Ovary (tissue), 10 donors: ENCODE measurements at places on chromosomes 6 and 20.

DNA sequence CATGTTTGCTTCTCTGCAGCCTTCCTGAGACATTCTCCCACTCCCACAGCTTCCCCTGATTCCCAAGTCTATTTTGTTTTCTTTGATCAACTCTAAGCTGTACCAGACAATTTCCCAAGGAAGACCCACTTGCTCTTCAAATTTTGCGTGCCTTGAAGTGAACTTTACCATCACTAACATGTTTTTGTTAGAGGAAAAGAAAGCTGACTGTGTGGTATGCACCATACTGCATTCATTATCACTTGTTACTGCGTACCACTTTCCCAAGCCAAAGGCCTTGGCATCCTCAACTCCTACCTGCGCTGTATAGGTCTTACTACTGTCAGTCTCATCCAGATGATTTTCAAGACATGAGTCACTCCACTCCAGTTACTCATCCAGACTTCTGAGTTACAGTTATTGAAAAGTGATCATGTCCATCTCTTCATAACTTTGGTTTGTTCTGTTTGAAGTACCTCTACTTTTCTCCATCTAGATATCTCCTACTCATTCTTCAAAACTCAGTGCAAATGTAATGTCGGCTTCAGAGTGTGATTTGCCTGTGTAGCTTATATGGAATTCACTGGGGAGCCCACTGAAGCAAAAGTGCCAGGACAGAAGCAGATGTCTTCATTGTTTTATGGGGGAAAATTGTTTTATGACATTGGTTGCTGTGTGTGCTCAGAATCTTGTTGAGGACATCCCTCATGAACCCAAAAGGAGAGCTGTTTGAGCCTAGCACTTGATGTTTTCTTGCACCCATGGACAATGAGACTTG lies 5.2 kb downstream of the RPS12 start:
- DNase-seq = no peak

DNA sequence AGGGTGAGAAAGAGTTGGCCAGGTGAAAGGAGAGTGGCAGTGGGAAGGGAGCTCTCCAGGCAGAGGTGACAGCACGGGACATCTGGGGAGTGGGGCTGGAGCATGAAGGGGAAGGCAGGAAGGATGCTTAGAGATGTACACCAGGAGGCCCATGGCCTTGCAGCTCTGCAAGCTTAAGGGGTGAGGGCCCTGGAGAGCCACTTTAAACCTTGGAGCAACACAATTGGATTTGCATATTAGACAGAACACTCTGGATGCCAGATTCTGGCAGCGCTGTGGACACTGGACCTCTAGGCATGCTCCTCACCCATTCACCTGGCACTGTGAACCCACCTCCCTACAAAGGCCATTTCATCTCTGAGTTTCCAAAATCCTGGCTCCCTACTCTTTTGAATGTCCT lies 3.7 kb upstream of the CD40 start:
- no peak for DNase-seq

GRCh38 chr6:3442431-3443220 lies 14.2 kb downstream of the SLC22A23 start:
- DNase-seq = no peak

DNA sequence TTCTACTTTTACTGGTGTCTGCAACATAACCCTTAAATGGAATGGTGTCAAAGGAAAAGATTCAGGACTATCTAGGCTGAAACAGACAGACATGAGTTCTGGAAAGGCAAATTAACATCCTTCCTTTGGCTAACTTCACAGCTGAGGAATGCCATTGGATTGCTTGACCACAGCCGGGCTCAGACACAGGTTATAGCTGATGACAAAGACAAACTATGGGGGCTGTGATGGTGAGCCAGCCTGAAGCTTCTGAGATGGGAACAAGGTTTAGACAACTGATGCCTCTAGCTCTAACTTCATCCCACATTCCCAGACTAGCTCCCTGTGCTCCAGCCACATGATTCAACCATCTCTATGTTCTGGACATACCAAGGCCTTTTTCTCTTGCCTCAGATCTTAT lies 15.3 kb downstream of the POLR1C start:
- DNase-seq = no peak

GRCh38 chr6:94041945-94042709 lies 622.8 kb upstream of the EPHA7 start:
- no peak for DNase-seq

DNA sequence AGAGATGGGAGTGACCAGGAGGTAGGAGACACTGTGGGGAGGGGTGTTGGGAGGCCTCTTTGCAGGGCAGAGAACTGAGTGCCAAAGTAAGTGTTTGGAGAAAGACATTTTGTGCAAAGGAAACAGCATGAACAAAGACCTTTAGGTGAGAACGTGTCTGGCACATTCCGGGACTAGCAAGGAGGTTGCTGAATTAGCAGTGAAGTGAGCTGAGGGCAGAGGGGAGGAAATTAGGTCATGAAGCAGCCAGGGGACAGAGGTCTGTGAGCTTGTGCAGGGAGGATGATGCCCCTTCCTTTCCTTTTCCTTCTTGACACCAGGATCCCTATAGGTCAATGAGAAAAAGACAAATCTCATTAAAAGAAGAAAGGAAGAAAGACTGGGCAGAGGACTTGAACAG lies 21.4 kb upstream of the AHCY start:
- DNase-seq = no peak

DNA sequence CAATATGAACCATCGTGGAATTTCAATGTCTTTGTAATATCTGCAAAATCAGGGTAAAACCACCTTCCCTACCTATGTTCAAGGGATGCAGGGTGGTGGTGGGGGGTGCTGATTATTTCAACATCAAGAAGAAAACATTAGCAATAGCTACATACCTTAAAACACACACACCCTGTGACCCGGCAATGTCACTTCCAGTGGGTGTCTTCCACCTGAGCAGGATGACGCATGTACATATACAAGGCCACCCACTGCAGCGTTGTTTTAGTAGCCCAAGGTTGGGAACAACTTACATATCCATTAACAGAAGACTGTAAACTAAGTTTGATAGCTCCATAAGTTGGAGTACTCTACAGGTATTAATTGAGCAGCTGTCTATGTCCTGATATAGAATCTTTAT lies 62.6 kb upstream of the SIRPG start:
- no peak for DNase-seq

DNA sequence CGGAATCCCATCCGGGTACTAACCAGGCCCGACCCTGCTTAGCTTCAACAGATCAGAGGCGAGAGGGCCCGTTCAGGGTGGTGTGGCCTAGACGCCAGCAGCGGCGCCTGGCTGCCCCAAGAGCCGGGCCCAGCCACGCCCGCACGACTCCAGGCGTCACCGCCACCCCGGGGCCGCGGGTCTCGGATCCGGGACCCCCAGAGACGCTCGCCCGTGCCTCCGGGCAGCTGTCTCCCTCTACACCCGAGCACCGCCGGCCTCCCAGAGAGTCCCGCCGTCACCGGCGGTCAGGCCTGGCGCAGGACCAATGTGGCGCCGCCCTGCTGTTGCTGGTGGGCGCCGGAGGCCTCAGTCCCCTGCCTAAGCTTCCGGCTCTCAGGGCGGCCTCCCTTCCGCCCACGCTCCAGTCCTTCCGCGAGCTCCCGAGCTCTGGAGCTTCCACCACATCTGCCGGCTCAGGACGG lies 441.2 kb upstream of the DEFB115 start:
- DNase-seq = no peak

- no peak for DNase-seq
Observed at GRCh38 chr20:3262566-3262965, 23.6 kb upstream of the SLC4A11 start.

DNA sequence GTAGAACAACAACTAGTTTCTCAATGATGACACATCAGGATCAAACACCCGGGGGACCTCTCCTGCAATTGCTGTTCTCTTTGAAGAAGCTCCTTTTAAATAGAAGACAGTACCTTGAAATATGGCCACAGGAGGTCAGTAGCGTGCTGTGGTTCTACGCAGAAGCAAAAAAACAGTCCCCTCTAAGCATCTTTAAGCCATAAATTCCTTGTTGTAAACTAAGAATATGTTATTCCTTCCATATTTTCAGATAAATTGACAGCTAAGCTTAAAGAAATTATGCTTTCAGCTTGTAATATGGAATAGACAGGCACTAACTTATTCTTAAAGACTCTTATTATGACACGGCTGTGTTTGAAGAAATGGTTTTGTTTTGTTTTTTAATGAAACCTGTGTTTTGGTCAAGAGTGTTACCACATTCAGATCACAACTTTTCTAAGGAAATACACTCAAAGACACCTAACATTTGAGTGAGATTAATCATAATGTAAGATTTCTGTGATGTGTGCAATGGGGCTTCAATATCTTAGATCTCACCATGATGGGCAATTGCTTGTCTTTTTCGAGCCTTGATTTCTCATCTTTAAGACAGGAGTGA lies 49.7 kb upstream of the IL20RA start:
- DNase-seq = peak; percentile 38

GRCh38 chr20:298776-299391 lies 1.5 kb downstream of the ZCCHC3 start:
- no peak for DNase-seq

DNA sequence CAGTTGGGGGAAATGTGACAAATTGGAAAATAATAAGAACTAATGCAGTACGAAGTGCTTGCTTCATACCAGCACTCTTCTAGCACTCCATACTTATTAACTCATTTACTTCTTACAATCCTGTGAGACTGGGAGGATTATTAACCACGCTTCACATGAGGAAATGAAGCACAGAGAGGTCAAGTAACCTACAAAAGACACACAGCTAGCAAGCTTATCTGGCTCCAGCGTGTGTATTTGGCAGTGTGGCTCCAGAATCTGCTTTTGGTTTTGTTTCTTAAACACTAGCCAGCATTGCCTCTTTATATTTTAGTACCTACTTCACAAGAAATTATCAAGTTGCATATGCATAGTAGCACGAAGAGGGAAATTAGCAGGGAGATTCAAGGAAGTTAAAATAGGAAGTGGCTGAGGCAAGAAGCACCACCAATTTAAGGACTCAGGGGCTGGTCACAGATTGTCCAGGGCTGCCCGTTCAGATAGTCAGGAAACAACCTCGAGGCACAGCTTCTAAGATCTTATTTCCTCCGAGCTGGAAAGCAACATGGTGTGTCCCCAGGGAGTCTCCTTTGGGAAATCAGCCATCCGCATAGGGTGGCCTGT lies 302.7 kb upstream of the PRDM1 start:
- no peak for DNase-seq

DNA sequence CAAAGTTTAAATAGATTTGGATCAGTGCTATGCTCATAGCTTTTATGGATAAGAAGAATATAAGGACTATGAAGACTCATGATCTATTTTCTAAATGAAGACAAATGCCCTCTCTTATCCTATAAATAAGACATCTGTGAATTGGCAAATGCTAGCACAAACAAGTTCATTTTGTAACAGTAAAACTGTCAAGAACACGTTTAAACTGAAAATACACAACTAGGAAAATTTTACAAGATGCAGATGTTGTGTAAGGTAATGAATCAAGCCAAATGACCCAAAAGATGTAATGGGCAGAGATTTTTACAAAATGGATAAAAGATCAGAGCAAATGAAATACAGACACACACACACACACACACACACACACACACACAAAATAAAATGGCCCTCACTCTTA lies 180.5 kb downstream of the MOXD1 start:
- no peak for DNase-seq

DNA sequence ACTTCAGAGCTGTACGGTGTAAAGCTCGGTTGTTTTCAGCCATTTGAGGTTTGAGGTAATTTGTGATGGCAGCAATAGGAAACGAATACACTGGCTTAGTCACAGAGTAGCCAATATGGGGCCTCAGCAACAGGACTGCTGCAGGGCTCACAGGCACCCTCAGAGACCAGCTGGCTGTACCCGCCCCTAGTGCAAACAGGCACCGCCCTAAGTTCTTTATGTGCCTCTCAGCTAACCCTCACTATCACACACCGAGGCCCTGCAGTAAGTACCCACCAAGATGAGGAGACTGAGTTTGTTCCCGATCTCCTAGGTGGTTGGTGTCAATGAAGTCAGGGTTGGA lies 11.2 kb upstream of the SERPINB9 start:
- no peak for DNase-seq

DNA sequence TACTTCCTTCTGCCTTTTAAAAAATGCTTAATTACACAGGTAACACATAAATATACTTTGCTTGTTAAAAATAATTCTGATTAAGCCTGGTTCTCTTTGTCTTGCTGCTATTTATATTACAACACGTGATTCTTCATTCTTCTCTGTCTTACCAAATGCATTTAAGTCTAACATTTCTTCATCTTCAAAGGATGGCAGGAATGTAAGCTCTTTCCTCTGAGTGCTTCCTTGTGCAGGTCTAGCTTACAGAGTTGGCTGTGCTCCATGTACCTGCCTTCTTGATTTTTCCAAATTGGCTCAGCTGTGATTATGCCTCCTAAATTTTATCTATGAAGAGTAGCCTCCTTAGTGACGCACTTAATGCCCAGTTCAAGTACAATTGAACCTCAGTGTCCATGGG lies 44.4 kb downstream of the RNF144B start:
- no peak for DNase-seq

DNA sequence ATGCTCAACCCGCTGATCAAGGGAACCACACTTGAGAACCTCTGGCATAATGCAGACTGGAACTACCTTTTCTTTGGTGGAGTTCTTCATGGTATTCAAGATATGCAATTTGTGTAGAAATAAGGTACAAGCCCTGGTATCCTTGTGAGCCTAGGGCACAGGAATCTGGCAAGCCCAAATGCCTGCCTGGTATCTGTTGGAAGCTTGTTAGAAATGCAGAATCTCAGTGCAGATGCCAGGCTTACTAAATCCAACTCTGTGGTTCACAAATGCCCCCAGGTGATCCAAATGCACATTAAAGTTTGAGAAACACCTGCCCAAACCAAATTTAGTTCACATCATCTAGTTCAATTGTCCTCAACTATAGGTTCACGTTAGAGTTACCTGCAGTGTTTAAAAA lies 159.8 kb upstream of the LAMP5 start:
- DNase-seq = no peak

DNA sequence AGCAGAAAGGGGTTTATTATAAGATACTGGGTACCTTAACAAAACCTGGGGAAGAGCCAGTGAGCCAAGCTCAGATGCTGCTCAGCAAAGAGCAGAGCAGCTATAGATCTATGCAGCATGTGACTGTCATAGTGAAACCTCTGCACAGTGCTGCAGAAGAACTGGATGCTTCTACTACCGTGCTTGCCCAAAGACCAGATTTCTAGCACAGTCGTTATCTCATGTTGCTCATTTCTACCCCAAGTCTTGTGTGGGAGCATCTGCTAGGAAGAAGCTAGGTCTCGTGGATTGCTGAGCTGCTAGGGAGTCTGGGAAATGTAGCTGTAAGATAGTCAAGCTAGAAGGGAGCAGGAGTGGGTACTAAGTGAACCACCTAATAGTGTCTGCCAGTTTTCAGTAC lies 31.7 kb upstream of the GNRH2 start:
- DNase-seq = no peak
